Umbilical cord (tissue), 2 donors: ENCODE measurements at places on chromosomes 12 and 14. TPM values are rescaled to one million over a fixed set of nuclear protein-coding genes. Genes with fewer than 3 reads are reported as not detected.
A peak's percentile ranks its signal among the peaks of the same experiment; 100 is the strongest.

The NEUROD4 gene
- total RNA-seq, result 3.4 TPM

The SYNDIG1L gene
- not detected for total RNA-seq

The FOXG1 gene
- 0.24 TPM for total RNA-seq

DNA sequence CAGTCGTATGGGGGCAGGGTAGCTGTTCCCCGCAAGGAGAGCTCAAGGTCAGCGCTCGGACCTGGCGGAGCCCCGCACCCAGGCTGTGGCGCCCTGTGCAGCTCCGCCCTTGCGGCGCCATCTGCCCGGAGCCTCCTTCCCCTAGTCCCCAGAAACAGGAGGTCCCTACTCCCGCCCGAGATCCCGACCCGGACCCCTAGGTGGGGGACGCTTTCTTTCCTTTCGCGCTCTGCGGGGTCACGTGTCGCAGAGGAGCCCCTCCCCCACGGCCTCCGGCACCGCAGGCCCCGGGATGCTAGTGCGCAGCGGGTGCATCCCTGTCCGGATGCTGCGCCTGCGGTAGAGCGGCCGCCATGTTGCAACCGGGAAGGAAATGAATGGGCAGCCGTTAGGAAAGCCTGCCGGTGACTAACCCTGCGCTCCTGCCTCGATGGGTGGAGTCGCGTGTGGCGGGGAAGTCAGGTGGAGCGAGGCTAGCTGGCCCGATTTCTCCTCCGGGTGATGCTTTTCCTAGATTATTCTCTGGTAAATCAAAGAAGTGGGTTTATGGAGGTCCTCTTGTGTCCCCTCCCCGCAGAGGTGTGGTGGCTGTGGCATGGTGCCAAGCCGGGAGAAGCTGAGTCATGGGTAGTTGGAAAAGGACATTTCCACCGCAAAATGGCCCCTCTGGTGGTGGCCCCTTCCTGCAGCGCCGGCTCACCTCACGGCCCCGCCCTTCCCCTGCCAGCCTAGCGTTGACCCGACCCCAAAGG, 804 bp downstream of the GAPDH start:
- DNase-seq, result peak; percentile 59

DNA sequence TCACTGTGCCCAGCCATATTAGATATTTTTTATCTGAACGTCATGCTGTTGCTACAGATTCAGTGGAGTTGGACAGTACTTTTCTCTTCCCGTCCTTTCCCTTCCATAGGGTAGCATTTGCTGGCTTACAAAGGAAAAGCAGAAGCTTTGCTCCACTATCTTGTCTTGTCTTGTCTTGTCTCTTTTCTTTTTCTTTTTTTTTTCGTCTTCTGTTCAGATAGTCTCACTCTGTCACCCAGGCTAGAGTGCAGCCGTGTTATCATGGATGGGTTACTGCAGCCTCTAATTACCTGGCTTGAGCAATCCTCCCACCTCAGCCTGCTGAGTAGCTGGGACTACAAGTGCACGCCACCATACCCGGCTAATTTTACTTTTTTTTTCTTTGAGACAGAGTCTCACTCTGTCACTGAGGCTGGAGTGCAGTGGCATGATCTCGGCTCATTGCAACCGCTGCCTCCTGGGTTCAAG, 21.1 kb downstream of the OR10G3 start:
- DNase-seq, result no peak

DNA sequence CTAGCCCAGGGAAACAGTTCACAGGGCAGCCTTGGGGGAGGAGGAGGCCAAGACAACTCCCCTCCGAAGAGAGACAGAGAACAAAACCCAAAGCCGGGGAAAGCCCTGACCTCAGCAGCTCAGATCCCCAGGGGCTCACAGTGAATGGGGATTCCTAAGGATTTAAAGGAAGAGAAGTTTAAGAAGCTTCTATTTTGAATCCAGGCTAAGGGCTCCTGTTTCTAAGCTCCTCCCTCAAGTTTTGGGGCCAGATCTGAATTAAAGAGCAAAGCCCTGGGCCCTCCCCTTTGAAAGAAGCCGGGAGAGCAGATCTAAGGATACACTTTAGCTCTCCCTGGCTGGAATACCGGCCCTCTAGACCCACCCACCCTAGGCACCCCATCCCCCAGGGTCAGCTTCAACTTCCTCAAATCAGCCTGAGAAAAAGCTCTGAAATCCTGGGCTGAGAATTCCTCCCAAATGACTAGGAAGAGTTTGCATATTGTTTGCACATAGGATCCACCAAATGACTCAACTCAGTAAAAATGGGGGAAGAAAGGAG, 3.9 kb downstream of the KDM2B start:
- peak; percentile 89 for DNase-seq

DNA sequence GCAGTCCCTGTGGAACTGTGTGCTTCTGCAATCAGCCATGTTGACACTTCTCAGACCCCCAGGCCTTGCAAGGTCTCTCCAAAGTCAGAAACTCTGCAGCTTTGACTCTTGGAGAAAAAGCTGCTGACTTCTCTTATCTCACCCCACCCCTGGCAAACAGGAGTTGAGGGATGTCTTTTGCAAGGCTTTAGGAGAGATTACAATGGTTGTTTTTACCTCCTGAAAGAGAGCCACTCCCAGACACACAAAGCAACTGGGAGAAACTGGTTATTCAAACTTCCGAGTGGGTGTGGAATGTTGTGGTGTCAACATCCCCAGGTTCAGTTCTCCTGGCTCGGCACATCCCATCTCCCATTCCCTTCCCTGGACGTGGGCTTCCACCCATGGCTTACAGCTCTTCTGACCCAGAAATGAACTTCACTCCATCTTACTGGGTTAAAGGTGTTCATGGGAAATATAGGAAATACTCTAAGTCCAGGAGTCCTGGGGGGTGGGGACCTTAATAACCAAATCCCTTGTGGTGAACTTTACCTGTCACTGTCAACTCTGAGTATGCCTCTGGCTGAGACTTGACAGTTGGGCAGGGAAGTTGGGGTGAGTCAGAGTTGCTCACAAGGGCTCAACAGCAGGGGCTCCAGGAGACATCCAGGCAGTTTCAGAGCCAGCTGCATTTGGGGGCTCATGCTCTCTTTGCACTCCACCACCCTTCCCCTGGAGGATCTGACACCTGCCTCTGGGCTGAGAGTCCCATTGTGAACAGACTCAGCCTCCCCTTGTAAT, 41.9 kb downstream of the CCDC177 start:
- no peak for DNase-seq

- no peak for DNase-seq
Observed at GRCh38 chr14:102824832-102825231, 47.6 kb downstream of the TRAF3 start.

DNA sequence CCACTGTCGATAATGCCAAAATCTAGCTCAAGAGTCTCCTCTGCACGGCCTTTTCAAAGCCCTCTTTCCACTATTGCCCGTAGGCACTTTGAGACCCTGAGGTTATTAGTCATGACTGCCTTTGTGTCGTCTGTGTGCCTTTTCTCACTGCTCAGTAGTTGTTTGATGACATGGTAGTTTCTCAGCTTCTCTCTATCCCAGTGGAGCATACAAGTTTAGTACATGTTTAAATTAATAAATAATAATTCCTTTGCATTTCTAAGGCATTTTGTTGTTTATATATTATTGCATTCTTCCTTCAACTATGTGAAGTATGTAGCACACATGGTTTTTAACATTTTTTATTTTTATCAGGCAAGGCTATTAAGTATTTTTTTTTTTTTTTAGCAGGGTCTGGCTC, 458.1 kb downstream of the PCNX1 start:
- no peak for DNase-seq

- DNase-seq, result peak; percentile 41
Observed at GRCh38 chr14:21191809-21192446, 36.1 kb upstream of the OR5AU1 start.

- DNase-seq, result peak; percentile 74
Observed at GRCh38 chr14:55448141-55448614, 7.8 kb upstream of the TBPL2 start.

DNA sequence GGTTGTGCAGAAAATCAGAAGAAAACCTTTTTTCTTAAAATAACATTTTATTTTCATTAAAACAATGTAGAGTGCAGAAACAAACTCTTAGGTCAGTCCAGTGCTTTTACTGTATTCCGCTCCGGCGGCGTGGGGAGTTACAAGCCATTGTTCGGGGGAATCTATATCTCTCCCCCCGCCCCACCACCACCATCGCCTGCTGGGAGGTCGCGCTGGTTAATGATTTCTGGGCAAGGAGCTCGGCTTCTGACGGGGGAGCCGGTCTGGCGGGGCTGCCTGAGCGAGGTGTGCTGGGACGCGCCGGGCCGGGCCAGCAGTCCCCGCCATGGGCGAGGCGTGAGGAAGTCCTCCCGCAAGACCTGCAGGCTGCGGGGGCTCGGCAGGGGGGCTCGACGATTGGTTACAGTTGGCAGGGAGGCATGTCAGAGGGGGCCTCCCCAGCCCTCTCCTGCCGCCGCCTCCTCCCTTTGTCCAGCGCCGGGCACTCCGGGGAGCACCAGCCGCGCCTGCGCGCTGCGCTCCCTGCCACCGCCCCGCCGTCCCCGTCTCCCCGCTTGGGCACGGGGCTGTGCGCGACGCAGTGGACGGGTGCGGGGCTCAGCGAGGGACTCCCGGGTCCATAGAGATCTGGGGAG, 1.0 kb upstream of the DUSP6 start:
- peak; percentile 63 for DNase-seq

- no peak for DNase-seq
Observed at GRCh38 chr14:36818246-36818645, 156.6 kb downstream of the PAX9 start.

DNA sequence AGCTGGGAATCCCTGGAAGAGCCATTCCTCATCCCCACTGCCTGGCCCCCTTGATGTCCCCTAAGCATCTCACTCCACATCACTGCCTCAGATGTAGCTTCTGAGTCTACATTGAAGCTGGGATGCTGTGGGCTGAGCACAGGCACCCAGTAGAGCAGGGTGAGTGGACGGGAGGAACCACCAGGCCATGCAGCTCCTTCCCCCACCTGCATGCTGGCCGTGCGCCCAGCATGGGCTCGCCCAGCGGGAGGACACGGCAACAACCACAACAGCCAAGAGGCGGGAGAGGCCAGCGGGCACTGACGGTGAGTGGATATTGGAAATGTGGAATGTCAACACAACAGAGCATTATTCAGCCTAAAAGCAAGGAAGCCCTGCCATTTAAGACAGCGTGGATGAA, 310.9 kb downstream of the ADGRD1 start:
- no peak for DNase-seq

DNA sequence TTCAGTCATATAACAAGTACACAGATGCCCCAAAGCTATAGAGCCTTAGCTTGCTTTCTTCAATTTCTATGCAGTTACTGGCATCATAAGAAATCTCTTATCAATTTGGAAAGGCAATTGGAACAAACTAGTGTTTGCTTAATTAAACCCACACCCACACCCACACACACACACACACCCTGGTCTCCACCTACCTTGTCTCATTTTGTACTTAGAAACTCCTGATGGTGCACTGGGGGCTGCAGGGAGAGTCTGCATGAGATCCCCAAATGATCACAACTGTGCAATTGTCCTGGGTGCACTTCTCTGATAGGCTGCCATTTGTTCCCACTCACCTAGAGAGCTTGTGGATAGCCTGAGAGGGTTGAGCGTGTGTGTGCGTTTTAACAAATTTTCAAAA, 40.5 kb upstream of the PTCSC3 start:
- DNase-seq, result no peak
